ENCODE measurements at places on chromosomes 4 and X. TPM values are rescaled to one million over a fixed set of nuclear protein-coding genes. Genes with fewer than 3 reads are reported as not detected.

GAGE12F gene
- total RNA-seq, result not detected

GAGE12D gene
- total RNA-seq, result not detected

HTN1 gene
- not detected for total RNA-seq

GYPE gene
- 2.1 TPM for total RNA-seq

SPANXN4 gene
- total RNA-seq, result not detected
